Activated CD4-positive, alpha-beta T cell treated with anti-CD3 and anti-CD28 coated beads, Interleukin-2, amount 50 U/mL, for 1 hour (primary cell): ENCODE measurements at places on chromosomes 12 and 14.
A peak's percentile ranks its signal among the peaks of the same experiment; 100 is the strongest.

- DNase-seq: no peak
Observed at GRCh38 chr14:96094656-96095055, 55.5 kb downstream of the C14orf132 start.

- DNase-seq: no peak
Observed at GRCh38 chr12:9253464-9253863, 45.3 kb upstream of the PZP start.

GRCh38 chr14:21071225-21072030 lies 1.3 kb downstream of the ARHGEF40 start:
- peak; percentile 39 for DNase-seq

DNA sequence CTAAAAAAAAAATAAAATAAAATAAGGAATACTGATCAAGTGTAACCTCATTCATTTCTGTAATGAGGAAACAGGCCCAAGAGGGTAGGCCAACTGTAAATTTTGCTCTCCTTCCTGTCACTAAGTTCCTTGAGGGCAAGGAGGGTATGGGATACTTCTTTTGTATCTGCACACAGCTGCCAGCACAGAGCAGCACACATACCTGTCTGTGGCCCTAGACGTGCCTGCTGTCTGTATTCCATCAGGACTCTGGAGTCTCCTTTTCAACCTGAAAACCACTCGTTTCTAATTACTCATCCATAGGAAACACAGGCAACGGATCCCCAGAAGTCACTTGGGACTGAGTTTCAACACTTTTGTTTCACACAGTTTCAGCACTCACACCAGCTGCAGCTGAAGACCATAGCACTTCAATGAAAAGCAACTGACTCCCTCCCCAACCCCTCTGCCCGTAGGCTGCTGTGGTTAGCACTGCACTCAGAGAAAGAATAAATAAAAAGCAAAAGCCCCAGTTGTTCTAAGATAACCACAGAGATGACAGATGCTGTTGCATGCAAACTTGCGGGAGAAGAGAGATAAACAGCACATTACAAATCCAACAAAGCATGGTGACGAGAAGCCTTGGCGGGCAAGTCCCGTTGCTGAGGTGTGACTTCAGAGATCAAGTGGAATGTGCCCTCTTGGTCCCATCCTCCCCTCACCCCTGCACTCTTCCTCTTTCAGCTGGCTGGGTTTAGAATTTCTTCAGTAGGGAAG lies 24.9 kb downstream of the CRACR2A start:
- DNase-seq: peak; percentile 11

GRCh38 chr12:41920355-41920754 lies 224.3 kb downstream of the GXYLT1 start:
- no peak for DNase-seq

DNA sequence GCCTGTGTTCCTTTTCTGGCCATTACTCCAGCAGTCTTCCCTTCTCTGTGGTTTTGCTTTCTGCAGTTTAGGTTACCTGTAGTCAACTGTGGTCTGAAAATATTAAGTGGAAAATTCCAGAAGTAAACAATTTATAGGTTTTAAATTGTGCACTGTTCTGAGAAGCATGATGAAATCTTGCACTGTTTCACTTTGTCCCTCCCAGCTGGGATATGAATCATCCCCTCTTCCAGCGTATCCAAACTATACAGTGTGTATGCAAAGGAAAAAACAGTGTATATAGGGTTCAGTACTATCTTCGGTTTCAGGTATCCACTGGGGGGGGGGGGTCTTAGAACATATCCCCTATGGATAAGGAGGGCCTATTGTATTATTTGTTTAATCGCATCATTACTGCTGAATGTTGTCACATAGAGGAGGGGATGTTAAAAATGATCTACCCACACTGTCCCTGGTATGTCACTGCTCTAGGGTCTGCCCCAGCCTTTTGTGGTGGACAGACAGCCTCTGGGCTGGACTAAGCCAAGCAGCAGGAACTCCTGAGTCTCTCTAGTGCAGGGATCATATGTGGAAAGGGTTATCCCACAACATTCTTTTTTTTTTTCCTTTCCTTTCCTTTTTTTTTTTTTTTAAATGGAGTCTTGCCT lies 109.1 kb upstream of the MAX start:
- DNase-seq: no peak

DNA sequence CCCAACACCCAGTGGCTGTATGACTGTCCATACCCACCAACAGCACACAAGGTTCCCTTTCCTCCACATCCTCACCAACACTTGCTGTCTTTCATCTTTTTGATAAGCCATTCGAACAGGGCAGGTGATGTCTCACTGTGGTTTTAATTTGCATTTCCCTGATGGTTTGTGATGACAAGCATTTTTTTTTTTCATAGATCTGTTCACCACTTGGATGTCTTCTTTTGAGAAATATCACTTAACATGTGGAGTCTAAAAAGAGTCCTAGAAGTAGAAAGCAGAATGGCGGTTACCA lies 198.1 kb upstream of the DIO3 start:
- DNase-seq: no peak

DNA sequence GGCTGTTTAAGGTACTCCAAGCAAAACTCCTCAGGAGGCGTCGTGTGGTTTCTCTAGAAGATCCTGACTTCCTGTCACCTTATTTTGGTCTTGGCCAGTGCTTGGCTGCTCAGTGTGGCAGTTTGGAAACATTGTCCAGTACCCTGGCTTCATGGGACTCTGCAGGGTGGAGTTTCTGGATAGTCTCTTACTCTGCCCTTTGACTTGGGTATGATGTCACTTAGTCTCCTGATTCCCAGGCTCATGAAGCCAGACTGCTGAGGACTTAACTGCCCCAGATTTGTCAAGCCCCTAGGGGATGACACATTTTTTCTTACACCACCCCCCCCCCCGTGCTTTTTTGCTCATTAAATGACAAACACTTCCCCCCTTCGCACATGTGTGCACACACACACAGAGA lies 82.7 kb downstream of the ADCK1 start:
- DNase-seq: no peak

GRCh38 chr14:80615831-80616230 lies 325.7 kb downstream of the CEP128 start:
- DNase-seq: no peak

DNA sequence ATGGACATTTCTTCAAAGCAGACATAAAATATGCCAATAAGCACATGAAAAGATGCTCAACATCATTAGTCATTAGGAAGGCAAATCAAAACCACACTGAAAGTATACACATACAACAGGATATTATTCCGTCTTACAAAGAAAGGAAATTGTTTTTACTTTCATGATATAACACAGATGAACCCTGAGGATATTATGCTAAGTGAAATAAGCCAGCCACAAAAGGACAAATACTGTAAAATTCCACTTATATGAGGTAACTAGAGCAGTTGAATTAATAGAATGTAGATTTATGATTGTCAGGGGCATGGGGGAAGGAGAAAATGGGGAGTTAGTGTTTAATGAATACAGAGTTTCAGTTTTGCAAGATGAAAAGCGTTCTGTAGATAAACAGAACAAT lies 4.2 kb downstream of the ACYP1 start:
- DNase-seq: no peak

DNA sequence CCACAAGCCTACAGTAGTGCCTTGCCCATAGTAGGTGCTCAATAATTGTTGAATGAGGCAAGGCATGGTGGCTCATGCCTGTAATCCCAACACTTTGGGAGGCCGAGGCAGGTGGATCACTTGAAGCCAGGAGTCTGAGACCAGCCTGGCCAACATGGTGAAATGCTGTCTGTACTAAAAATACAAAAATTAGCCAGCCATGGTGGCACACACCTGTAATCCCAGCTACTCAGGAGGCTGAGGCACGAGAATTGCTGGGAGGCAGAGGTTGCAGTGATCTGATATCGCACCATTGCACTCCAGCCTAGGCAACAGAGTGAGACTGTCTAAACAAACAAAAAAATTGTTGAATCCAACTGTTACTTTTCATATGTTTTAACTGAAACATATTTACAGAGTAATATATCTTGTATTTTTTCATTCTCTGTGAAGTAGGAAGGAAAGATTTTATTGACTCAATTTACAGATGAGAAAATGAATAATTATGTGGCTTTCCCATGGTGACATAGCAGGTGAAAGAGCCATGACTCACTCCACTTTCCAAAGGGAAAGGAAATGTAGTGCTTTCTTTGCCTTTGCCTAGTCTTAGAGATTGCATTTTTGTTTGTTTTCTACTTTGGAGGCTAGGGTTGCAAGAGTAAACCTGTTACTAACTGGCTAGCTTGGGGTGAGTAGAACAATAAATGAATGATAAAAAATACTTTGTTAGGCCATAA lies 95.4 kb upstream of the SLC38A4 start:
- DNase-seq: no peak

DNA sequence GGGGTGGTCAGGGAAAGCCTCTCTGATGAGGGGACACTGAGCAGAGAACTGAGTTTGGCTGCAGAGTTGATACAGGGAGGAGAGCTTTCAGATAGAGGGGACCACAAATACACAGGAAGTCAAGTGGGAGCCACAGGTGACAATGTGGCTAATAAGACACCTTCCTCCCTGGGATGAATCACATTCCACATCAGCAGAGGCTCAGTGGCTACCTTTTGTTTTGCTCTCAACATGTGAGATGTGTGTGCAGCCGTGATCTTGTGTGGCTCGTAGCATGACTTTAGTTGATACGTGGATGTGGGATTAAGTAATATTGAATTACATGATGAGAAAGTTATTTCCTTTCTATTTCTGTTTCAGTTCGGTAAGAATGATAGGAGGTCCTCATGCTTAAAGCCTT lies 7.5 kb downstream of the CRADD start:
- DNase-seq: no peak

DNA sequence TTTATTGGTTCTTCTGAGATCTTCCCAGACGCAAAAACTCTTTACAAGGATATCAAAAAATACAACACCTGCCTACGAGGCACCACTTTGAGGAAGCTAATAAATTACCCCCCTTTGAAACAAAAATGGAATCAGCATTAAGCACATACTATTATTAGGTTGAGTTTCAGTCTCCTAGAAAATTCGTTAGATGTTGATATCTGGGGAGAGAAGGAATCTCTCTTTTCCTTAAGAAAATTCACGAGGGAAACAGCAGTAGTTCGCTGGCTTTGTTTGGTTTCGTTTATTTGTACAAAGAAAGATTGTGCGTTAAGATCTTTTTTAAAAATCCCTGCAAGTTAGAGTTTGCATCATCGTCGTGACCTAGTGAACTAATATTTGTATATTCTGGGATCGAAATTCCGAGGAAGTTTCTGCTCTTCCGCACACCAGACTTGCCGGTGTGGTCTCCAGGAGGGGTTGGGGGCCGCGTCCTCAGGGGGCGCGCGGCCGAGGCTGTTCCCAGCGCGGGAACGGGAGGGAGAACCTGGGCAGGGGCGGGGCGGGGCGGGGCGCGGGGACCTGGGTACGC lies 12.1 kb downstream of the NKX2-1 start:
- no peak for DNase-seq

DNA sequence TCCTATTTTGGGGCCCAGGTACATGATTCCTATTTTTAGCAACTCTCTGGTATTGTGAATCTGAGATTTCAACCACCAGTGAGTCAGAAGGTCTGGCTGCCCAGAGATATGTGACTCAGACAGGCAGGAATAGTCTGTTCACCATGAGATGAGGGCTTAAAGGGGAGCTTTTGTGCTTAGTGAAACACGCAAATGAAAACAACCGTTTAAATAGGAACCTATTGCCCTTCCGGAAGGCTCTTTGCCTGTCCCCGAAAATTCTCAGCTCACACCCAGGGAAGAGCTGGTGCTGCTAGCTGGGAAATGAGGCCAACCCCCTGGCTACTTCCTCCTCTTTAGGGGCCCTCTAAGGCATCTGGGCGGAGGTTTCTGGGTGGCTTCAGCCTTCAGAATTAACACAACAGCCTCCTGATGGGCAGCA lies 283.6 kb downstream of the CACNA1C start:
- DNase-seq: no peak

GRCh38 chr12:14443531-14443930 lies 78.0 kb downstream of the ATF7IP start:
- no peak for DNase-seq

DNA sequence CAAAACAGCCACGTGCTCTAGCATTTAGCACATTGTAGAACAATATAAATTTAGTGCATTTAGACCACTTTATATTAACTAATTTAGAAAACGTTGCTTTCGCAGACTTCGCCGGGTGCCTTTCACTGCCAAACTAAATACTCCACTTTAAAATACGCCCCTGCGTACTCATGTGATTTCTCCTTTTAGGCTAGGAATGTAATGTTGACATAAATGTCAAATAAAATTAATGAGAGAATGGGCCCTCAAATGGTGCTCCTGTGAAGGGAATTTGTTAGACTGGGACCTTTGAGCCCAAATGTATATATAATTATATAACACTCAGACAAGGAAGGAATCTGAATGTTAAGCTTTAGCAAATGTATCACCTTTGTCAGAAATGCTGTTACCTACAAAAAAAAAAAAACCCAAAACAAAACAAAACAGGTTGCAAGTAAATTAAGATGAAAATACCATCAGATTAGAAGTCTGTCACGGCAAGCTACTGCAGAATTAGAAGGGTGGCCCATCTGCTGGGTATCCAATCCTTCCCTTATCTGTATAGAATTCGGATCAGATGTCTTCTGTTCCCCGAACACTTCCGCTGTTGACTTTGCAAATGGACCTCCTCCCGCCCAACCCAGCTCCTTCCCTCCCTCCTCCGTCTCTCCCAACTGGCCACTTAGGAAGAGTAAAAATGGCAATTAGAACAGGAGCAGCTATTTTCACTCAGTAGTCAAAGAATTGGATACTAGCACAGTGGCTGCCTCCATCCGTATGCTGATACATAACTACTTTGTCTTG lies 159.3 kb upstream of the FOXN3 start:
- no peak for DNase-seq

DNA sequence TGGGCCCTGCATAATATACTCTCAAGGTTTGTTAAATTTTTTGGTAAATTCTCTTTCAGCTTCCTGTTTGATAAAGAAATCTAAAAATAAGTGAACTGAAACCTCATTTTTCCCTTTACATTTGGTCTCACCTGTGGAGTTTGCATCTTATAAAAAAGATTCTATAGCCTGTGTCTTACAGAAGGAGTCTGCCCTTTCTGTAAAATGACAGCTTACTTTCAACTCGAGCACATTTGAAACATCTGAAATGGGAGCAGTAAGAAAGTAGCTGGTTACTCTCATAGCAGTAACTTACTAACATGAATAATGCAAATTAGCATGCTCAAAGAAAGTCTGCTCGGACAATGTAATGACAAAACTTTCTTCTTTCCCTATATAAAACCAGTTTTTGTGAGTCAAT lies 155.8 kb downstream of the NELL2 start:
- no peak for DNase-seq

DNA sequence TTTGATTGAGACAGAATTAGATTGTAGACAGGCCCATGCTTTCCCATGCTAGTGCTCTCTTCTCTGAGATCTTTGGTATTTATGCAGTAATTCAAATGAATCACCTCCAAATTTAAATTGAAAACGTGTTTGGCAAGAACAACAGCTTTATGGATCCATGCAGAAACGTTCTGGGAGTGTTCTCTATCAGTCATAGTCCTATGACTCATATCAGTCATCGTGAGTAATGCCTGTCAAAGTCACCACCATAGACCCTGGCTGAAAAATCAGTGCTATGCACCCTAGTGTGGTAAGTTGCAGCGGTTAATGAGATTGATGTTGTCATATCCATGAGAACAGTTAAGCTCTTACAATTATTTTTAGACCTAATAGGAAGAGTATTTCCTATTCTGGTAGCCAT lies 90.1 kb upstream of the FOXG1 start:
- no peak for DNase-seq
